Left hindlimb (tissue), 1 donor: ENCODE measurements at places on chromosomes 12 and 14.
A peak's percentile ranks its signal among the peaks of the same experiment; 100 is the strongest.

- no peak for DNase-seq
Observed at GRCh38 chr14:68704736-68705720, 87.8 kb downstream of the ZFP36L1 start.

GRCh38 chr12:98653866-98654493, 8.9 kb downstream of the APAF1 start:
- no peak for DNase-seq

DNA sequence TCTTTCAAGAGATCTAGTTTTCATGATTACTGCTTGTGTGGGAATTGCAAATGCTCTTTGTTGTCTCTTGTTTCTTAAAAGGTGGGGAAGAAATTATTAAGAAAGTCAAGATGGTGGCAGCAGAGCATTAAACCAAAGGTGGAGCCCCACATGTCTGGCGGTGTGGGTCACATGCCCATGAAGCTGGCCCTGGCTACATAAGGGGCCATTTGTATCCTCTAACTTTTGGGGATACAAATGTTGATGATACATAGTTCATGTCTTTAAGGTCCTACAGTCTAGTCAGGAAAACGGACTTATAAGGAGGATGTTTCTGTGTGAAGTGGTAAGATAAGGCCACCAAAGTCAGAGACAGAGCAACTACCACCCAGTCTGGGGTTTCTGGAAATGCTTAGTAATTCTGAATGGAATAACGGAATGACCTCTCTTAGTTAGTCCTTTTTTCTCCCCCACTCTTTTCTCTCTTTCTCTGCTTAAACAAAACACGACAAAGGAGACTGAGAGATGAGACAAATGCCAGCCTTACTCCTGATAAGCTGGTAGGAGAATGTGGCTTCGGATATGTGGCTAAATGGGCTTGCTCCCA, 39.9 kb upstream of the PTHLH start:
- no peak for DNase-seq

GRCh38 chr12:64806173-64806572, 18.3 kb upstream of the TBC1D30 start:
- DNase-seq = no peak

GRCh38 chr14:95011445-95012006, 145.8 kb downstream of the DICER1 start:
- DNase-seq = no peak

DNA sequence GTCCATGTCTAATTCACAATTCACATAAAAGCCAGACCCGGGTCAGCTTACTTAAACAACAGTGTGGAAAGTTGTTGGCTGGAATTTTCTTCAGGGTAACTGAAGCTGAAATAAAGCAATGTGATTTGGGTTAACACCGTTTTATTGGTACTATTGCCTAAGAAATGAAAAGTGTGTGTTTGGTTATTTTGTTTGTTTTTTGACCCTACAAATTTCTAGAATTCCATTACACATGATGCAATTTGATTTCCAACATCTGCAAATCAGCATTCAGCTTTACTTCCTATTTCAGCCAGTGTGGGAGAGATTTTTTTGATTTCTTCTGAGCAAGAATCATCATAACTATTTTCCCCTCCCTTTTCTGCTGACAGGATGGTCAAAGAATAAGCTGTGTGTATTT, 45.7 kb upstream of the CLMN start:
- DNase-seq = no peak

DNA sequence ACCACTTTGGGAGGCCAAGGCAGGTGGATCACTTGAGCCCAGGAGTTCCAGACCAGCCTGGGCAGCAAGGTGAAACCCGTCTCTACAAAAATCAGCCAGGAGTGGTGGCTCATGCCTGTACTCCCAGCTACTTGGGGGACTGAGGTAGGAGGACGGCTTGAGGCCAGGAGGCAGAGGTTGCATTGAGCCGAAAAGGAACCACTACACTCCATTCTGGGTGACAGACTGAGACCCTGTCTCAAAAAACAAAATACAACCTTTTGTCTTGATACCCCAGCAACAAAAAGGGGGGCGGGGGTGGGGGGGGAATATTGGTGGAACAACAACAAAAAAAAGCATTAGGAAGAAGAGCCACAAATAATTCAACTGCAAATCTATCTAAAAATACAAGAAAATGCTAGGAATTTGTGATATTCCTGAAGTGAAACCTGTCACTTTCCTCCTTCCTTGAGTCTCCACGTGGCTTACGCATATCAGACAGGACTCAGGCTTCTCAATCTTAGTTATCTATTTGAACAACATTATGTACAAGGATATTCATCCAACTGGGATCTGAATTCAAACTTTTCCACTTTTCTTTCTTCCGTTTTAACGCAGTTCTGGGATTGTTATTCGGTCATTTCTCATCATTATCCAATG, 1.3 kb downstream of the R3HDM2 start:
- DNase-seq = no peak

DNA sequence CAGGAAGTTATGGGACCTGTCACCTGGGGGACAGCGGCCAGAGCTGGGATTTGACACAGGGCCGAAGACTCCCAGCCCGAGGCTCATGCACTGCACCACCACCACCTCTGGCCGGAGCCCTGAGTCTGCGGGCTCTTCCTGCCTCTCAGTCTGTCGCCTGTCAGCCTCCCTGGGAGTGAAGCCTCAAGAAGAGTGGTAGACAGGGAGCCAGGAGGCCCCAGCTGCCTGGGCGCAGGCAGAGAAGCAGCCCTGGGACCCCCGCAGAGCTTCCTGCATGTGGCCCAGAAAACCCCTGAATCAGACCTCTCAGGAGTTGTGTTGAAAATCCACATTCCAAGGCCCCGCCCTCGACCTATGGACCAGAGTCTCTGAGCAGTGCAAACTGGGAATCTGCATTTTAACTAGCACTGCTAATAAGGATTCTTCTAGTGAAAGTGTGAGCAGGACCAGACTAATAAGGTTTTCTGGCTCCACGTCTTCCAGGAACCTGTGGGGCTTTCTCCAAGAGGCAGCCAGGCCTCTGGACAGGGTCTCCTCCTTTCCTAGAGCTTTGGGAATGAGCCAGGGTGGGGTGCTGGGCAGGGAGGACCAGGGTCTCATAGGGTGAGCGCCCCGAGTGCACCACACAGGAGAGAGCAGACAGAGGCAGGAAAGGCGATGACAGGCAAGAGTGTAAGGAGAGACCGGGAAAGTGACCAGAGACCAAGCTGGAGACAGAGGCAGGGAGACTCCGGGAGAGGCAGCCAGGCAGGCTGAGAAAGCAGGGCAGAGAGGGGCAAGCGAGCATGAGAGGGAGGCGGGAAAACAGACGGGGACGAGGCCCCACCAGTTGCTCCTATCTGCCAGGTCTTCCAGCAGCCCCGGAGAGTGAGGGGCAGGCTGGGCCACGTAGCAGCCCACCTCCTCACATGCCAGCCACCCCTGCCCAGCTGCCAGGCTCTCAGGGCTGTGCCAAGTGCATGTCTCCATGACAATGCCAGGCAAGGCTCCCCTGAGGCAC, 112.4 kb downstream of the BCL11B start:
- DNase-seq = no peak

DNA sequence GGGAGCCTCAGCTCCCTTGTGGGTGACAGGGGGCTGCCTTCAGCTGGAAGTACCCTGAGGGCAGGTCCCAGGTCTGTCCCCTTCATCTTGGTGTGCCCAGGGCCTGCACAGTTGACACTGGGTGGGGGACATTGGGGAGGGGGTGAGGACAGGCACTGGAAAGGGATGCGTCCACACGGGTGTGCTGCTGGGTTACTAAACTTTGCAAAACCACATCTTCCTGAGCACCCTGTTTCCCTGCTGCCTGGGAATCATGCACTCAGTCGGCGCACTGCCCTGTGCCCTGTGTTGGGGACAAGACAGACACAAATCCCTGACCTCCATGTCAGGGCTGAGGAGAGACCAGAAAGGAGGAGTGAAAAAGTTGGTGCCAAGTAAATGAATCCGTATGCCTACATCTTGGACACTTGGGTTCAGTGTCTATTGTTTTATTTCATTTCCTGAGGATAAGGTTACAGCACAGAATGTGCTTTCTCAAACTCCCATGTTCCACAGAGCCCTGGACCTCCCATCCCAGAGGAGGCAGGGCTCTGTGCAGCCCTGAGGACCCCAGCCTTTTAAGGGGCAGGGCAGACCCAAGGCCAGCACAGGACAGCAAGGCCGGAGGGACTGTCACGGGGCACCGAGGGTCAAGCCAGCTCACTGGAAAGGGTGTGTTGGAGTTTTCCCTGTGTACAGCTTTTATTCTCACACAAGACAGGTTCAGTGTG, 2.9 kb upstream of the SLC25A29 start:
- no peak for DNase-seq

DNA sequence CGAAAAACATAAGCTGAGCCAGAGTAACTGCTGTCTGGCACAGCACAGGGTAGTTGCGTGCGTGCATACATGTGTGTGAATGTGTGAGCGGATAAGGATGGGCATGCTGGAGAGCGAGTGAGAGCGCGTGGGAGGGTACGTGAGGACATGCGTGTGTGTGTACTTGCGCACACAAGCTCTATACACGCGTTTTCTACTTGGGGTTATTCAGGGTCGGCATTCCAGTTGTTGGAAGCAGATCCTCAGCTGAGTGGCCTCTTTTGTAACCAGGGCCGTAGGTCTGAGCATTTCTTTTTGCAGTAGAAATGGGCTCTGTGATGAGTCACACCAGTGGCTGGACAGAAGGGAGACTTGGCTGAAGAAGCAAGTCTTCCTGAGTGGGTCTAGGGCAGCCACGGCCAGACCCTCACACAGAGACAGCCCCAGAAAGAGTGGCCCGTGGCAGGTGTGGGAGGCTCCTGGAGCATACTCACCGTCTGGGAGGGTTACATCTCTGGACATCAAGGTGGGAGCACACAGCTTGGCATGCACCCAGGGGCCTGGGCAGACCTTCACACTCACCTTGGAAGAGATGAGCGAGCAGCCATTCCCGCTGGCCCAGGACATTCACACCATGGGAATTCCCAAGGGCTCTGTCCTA, 78.0 kb downstream of the LRRC74A start:
- no peak for DNase-seq

DNA sequence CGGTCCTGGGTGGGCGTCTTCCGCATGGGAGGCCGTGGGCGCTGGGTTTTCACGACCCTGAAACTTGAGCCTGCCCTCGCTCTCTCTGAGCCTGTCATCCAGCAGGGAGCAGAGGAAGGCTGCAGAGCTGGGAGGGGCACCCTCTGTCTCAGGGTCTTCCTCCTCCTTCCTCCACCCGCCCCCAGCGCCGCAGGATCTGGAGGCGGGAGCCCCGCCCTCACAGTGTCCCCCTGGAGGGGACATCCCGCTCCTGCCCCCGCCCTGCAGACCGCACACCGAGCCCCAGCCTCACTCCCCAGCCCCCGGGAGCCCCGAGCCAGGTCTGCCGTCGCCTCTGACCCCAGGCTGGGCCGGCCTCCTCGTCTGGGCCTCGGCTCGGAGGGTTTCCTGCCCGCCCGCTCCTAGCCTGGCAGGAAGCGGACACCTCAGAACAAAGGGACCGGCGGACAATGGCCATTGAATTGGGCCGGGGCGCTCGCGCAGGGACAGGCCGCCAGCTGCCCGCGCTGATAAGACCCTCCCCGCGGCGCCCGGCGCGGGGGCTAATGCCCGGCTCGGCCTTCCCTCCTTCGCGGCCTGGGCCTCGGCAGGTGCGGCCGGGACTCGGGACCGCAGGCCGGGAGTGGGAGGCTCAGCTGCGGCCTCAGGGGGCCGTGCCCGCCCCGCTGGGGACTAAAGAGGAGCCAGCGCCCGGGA, 15.3 kb upstream of the NUDT14 start:
- DNase-seq = peak; percentile 69
